Neural crest cell (in vitro differentiated cells): ENCODE measurements at places on chromosomes 1 and 21. TPM values are rescaled to one million over a fixed set of nuclear protein-coding genes. Genes with fewer than 3 reads are reported as not detected.
A peak's percentile ranks its signal among the peaks of the same experiment; 100 is the strongest.

Gene HNRNPCL2
- total RNA-seq: not detected in 2 replicates

GRCh38 chr21:29737186-29737585 is 202.6 kb downstream of the GRIK1 start:
- H3K4me1 ChIP-seq: no peaks in the 10 kb centered on the region
- no peaks in the 10 kb centered on the region for H3K27me3 ChIP-seq
- no peak overlapping the region for H3K27ac ChIP-seq
- no peak overlapping the region for H3K4me3 ChIP-seq
- DNase-seq: no peak

Gene ORC1
- total RNA-seq: 36.9 and 38.5 TPM in 2 replicates

Gene TSPEAR
- total RNA-seq: not detected in 2 replicates

- peak overlapping the region; percentile 83 for H3K4me3 ChIP-seq
- peaks cover 33% of the 10 kb centered on the region for H3K4me1 ChIP-seq
Measured at GRCh38 chr1:157992031-157992832, 1.2 kb upstream of the KIRREL1 start.

DNA sequence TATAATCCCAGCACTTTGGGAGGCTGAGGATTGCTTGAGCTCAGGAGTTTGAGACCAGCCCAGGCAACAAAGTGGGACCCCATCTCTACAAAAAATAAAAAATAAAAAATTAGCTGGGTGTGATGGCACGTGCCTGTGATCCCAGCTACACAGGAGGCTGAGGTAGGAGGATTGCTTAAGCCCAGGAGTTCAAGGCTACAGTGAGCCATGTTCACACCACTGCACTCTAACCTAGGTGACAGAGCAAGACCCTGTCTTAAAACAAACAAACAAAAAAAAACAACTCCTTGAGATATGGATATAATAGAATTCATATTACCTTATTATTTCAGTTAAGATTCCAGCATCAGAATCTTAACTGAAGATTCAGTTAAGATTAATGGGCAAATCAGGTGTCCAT is 52.4 kb downstream of the RPL5 start:
- no peaks in the 10 kb centered on the region for H3K4me1 ChIP-seq
- H3K27me3 ChIP-seq: no peaks in the 10 kb centered on the region
- H3K27ac ChIP-seq: no peak overlapping the region
- no peaks in the 10 kb centered on the region for H3K36me3 ChIP-seq
- no peak for DNase-seq

Gene TRIM46
- 9.8 and 10.0 TPM in 2 replicates for total RNA-seq

DNA sequence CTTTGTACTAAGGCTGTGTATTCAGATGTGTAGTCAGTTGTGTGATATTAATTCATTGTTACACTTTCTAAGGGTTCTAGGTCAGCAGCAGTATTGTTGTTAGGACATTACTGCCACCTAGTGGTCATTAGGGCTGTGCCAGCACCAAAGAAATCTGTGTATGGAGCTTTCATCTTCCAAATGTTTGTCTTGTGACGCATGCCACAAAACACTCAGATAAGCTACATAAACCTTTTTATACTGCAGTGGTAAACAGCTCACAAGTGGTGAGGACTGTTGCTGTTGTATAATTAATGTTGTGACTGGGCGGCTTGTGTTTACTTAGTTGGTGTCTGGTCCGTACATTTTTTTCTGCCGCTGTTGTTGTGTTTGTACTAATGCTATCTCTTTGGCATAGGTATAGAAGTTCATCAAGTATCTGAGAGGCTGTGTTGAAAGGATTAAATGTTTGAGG is 51.7 kb downstream of the S1PR1 start:
- H3K27ac ChIP-seq: no peak overlapping the region
- DNase-seq: peak; percentile 49
- H3K4me1 ChIP-seq: peaks cover 28% of the 10 kb centered on the region
- no peaks in the 10 kb centered on the region for H3K27me3 ChIP-seq
- H3K36me3 ChIP-seq: no peaks in the 10 kb centered on the region

DNA sequence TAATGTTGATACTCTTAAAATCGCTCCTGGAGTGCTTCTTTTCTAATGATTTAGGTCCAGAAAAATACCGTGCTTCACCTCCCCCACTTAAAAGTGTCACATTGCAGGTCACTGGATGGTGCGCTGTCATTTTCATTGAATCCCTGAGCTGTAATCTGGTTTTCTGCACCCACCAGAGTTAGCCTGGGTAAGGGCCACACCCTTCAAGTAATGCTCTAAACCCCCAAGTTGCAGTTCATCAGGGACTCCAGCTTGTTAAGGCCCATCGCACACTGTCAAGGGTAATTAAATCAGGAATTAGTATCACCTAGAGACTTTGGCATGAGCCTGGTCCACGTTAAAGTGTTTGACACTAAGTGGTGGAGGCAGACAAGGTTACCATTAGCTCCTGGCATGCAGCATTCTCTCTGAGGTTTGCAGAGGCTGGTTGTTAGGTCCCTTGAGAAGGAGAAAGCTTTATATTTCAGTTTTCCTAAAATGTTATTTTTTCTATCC is 34.0 kb downstream of the ASTN1 start:
- H3K27ac ChIP-seq: no peak overlapping the region
- H3K4me3 ChIP-seq: no peak overlapping the region
- peaks cover 3% of the 10 kb centered on the region for H3K36me3 ChIP-seq
- H3K27me3 ChIP-seq: no peaks in the 10 kb centered on the region

Gene KRTAP12-2
- not detected in 2 replicates for total RNA-seq

GRCh38 chr1:25204797-25205480 is 27.4 kb downstream of the SYF2 start:
- H3K27me3 ChIP-seq: peaks cover 7% of the 10 kb centered on the region
- H3K4me3 ChIP-seq: no peak overlapping the region
- H3K27ac ChIP-seq: no peak overlapping the region
- no peaks in the 10 kb centered on the region for H3K4me1 ChIP-seq

Gene MCOLN2
- total RNA-seq: 0.52 and 1.0 TPM in 2 replicates

DNA sequence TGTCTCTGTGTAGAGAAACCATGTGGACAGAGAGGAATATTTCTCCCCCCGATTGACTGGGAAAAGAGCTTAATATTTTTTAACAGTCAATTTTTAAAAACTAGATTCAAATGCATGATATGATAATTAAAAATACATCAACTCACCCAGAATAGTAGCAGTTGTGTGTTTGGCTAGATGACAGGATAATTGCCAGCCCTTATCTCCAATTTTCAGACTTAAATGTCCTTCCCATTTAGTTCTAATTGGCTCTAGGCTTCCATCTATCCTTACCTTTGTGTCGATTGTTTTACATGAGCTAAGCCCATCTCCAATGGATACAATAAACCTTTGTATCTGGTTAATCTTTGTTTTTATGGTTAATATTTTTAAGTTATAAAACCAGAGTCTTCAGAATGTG is 23.9 kb upstream of the KIAA0040 start:
- no peaks in the 10 kb centered on the region for H3K4me1 ChIP-seq
- peaks cover 3% of the 10 kb centered on the region for H3K27me3 ChIP-seq
- H3K27ac ChIP-seq: no peak overlapping the region
- H3K36me3 ChIP-seq: peaks cover 2% of the 10 kb centered on the region

Gene CCDC30
- 6.9 and 7.5 TPM in 2 replicates for total RNA-seq

Gene FALEC
- total RNA-seq: 1.2 and 1.3 TPM in 2 replicates

GRCh38 chr1:34369701-34370455 is 193.2 kb downstream of the C1orf94 start:
- no peak overlapping the region for H3K4me3 ChIP-seq
- no peak overlapping the region for H3K27ac ChIP-seq
- DNase-seq: no peak

DNA sequence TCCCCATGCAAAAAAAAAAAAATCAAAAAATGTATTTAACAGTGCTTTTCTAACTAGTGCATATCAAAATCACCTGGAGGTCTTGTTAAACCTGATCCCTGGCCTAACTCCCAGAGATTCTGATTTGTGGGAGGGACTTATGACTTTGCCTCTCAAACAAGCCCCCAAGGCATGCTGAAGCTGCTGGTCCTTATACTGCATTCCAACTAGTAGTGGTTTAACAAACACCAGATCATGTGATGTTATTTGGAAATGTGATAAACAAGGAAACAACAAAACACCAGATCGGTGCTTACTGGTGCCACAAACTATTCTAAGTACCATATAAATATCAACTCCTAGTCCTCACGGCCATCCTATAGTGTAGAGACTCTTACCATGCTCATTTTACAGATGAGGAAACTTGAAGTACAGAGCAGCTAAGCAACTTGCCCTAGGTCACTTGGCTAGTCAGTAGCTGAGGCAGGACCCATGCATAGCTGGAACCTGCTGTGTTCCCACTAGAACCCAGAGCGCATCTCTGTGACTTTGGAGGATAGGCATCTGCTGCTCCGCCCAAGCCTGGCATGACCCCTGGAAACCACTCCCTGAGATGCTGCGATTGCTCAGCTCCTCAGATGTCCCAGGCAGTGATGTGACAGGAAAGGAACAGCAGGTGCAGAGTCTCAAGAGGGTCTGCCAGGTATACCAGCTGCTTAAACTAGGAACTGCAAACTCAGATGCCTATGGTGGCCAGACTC is 38.1 kb downstream of the SOX13 start:
- no peak overlapping the region for H3K4me3 ChIP-seq
- no peak for DNase-seq
- H3K4me1 ChIP-seq: peaks cover 49% of the 10 kb centered on the region
- H3K27ac ChIP-seq: peak overlapping the region; percentile 81
- no peaks in the 10 kb centered on the region for H3K36me3 ChIP-seq

GRCh38 chr1:147534386-147534785 is 6.9 kb upstream of the BCL9 start:
- no peaks in the 10 kb centered on the region for H3K27me3 ChIP-seq
- DNase-seq: no peak
- peaks cover 21% of the 10 kb centered on the region for H3K4me1 ChIP-seq

- no peak for DNase-seq
- peaks cover 2% of the 10 kb centered on the region for H3K27me3 ChIP-seq
- H3K27ac ChIP-seq: no peak overlapping the region
- H3K36me3 ChIP-seq: no peaks in the 10 kb centered on the region
Measured at GRCh38 chr1:58282623-58283387, 263.7 kb downstream of the OMA1 start.

Gene ITGB2
- 0.84 and 0.89 TPM in 2 replicates for total RNA-seq

DNA sequence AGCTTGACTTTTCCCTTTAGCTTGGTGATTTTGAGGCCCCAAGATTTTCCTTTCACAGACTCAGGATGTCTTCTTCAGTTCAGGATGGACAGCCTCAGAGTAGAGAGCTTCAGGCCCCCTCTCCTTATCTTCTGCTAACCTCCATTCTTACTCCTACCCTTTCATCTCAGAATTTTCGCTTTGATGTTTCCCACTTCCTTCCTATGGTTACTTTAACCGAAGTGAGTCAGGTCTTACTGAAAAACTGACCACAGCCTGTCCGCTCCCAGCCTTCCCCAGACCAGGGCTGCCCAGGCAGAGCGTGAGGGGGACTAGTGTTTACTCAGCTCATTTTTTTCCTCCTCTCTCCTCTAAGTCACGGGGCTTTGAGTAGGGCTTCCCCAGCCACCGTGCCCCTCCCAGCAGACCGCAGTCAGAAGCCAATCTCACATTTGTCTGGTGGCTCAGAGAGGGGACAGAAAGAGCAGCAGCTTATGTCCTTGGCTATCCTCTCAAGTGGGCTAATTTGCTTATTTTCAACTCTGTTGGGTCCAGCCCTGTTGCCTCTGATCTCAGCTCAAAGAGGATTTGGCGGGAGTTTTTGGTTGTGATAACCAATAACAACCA is 4.2 kb upstream of the IL19 start:
- no peaks in the 10 kb centered on the region for H3K36me3 ChIP-seq
- peaks cover 26% of the 10 kb centered on the region for H3K4me1 ChIP-seq
- peaks cover 1% of the 10 kb centered on the region for H3K27me3 ChIP-seq

GRCh38 chr21:37220433-37220980 is 46.6 kb downstream of the VPS26C start:
- DNase-seq: no peak
- H3K4me1 ChIP-seq: peaks cover 5% of the 10 kb centered on the region
- no peak overlapping the region for H3K27ac ChIP-seq

GRCh38 chr1:23810818-23811540 is 10.4 kb upstream of the GALE start:
- no peak overlapping the region for H3K27ac ChIP-seq
- peak; percentile 37 for DNase-seq
- peaks cover 4% of the 10 kb centered on the region for H3K4me1 ChIP-seq
- H3K27me3 ChIP-seq: no peaks in the 10 kb centered on the region
- H3K4me3 ChIP-seq: no peak overlapping the region

DNA sequence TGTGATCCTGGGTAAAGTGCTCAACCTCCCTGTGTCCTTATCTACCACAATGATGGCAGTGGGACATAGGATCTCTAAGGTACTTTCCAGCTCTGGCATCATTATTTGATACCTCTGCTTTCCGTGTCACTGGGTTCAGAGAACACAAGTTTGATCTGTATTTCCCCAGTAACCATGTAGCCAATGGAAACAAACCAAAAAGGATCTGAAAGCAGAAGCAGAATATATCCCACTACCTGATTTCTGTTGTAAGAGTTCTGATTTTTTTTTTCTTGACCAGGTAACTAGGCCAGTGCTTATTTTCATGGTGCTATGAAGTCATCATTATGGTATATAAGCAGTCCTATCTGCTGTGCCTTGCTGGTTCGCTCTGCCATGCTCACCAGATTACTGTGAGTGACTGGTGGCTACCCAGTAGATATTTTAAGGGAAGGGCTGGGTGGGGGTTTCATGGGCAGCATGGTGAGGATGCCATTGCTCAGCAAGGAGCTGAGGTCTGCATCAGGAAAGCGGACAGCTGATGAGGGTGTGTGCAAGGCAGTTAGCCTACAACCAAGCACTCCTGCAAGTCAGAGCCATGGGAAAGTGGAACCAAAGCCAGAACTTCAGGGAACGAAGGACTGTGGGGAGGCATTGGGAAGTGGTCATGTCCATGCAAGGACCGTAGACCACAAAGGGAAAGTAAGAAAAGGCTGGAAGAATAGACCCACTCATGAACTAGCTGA is 104.9 kb upstream of the EDEM3 start:
- no peak overlapping the region for H3K27ac ChIP-seq
- H3K4me1 ChIP-seq: no peaks in the 10 kb centered on the region
- H3K27me3 ChIP-seq: peaks cover 15% of the 10 kb centered on the region
- no peak overlapping the region for H3K4me3 ChIP-seq

Gene NBPF20
- 4.3 and 4.7 TPM in 2 replicates for total RNA-seq

- H3K4me1 ChIP-seq: peaks cover 71% of the 10 kb centered on the region
- H3K4me3 ChIP-seq: peak overlapping the region; percentile 96
- peaks cover 23% of the 10 kb centered on the region for H3K36me3 ChIP-seq
- peak; percentile 53 for DNase-seq
Measured at GRCh38 chr1:42957880-42958487, 684 bp downstream of the SLC2A1 start.

DNA sequence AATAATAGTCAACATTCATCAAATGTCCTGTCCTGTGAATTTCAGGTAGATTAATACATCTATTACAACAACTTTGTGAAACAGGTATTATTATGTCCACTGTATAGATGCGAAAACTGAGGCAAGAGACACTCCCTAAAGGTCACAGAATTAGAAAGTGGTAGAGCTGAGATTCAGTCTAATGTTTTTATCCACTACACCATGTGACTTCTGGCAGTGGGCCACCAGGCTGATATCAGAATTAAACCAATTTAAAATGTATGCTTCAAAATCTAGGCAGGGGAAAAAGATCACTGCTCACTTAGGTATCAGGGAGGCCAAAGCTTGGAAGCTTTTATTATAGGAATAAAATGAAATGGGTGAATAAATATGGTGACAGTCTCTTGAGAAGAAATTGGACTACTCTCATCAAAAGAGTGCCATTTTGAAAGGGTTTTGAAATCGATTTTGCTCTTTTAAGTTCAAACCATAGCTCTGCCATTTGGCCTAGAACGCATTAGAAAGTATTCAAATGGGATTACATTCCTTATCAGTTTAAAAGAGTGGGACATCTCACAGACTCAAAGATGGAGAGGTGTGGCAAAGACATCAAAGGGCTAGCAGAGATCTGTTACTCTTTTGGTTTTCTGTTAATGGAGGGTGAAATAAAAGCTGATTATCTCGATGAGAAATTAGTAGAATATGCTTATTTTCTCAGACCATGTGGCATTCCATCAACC is 1.9 kb downstream of the DDAH1 start:
- H3K4me3 ChIP-seq: peak overlapping the region; percentile 76
- H3K27ac ChIP-seq: no peak overlapping the region
- no peaks in the 10 kb centered on the region for H3K36me3 ChIP-seq
- DNase-seq: no peak

Gene YOD1
- total RNA-seq: 15.2 and 16.6 TPM in 2 replicates

Gene RBP7
- total RNA-seq: not detected in 2 replicates
